ENCODE measurements at places on chromosomes 7 and 10. TPM values are rescaled to one million over a fixed set of nuclear protein-coding genes. Genes with fewer than 3 reads are reported as not detected.

Gene PIP
- total RNA-seq: not detected

DNA sequence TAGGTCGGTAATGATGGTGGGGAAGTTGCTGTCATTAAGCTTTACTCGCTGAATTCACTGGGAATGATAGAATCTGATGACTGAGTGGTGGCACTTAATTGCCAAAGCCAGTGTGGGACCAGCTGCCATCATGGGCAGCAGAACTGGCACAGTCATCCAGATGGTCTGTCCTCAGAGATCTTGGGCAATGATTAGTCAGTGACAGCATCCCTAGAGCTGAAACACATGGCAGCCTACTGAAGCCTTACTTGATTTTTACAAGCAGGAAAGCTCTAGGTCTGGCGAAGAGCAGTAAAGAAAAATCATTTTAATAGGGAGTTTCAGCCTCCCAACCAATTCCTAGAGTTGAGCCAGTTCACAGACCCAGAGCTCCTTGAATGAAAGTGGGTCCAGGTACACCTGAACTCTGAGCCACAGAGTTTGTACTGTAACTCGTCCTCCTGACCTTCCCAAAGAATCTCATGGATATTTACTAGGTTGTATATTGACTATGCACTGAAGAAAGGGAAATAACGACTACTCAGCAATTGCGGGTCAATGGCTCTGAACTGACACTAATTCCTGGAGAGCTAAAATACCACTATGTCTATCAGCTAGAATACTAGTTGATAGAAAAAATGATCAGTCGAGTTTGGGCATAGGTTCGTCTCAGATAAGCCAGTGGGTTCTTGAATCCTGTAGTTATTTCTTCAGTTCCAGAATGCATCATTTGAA is 4.4 kb upstream of the ASB13 start:
- H3K36me3 ChIP-seq: peaks cover 1% of the 10 kb centered on the region
- H3K27ac ChIP-seq: no peak overlapping the region
- H3K27me3 ChIP-seq: peaks cover 26% of the 10 kb centered on the region
- DNase-seq: no peak

- no peaks in the 10 kb centered on the region for H3K4me1 ChIP-seq
- no peak overlapping the region for H3K27ac ChIP-seq
- no peaks in the 10 kb centered on the region for H3K36me3 ChIP-seq
- DNase-seq: no peak
Measured at GRCh38 chr7:83143107-83143506, 19.6 kb downstream of the PCLO start.

DNA sequence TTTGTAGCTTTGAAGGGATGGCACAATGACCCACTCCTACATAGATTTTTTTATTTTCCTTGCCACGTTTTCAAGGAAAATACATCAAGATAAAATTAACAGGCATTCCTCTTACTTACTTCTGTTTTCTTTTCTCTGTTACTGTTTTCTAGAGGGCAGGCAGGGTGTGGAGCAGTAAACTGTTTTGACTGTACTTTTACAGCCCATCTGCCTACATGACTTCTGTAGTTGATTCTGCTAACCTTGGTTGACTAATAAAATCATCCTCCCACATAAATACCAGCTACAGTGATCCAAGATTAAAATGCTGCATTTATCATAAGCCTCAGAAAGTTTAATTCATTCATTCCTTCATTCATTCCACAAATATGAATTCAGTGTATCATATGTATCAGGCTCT is 158.5 kb downstream of the TRIL start:
- no peak overlapping the region for H3K27ac ChIP-seq
- H3K4me1 ChIP-seq: no peaks in the 10 kb centered on the region
- no peak for DNase-seq
- peaks cover 5% of the 10 kb centered on the region for H3K27me3 ChIP-seq

- H3K4me1 ChIP-seq: no peaks in the 10 kb centered on the region
- H3K27me3 ChIP-seq: peaks cover 11% of the 10 kb centered on the region
- no peak overlapping the region for H3K27ac ChIP-seq
- H3K4me3 ChIP-seq: no peak overlapping the region
- H3K36me3 ChIP-seq: no peaks in the 10 kb centered on the region
- no peak for DNase-seq
Measured at GRCh38 chr10:32070645-32071044, 14.4 kb upstream of the KIF5B start.

DNA sequence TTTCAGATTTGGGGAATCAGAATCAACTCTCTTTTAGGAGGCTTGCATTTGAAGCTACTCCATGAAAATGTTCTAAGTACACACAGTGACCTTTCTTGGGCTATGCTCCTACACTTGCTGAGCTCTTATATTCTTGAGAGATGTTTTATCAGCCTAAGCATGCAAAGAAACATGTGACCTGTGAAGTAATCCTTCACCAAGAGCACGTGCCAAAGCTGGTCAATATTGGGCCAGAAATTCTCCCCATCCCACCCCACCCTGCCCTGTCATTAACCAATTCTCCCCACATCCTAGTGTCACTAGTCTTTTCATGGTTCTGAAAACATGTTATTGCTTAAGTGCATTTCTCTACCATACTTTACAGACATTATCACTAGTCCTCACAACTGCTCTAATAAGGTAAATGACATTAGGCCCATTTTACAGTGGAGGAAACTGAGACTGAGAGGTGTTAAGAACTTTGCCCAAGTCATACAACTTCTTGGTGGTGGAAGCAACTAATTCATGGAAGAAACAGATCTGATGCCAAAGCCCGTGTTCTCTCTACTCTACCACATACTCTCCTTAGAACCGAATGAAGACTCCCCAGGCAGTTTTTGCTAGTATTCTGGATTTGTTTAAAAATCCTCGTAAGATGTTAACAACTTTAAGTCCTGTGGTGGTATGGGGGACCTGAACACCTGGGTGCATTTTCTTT is 200.6 kb downstream of the PTEN start:
- no peak for DNase-seq
- peak overlapping the region; percentile 50 for H3K27ac ChIP-seq
- H3K36me3 ChIP-seq: peaks cover 12% of the 10 kb centered on the region
- H3K4me1 ChIP-seq: peaks cover 51% of the 10 kb centered on the region
- H3K27me3 ChIP-seq: no peaks in the 10 kb centered on the region

DNA sequence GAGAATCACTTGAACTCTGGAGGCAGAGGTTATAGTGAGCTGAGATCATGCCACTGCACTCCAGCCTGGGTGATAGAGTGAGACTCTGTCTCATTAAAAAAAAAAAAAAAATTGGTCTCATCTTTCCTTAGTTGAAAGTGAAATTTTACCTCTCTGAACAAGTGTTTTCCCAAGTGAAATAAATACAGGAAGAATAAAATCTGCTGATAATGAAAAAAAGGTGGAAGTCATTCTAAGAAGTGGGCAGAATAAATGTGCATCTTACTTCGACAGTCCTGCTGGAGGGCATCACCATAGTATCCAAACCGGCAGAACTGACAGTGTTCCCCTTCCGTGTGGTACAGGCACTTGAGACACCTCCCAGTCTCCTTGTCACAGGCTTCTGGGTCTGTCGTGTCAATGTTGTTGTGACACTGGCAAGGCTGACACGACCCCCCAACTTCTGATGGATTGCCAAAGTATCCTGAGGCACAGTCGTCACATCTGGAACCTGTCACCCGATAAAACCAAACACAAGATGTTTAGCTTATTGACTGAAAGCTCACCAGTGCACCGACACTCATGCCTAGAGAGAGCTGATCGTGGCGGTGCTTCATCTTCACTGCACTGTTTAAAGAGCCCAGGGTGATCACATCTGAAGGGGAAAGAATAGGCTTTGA is 49.6 kb downstream of the LAMB1 start:
- H3K4me3 ChIP-seq: no peak overlapping the region
- H3K27ac ChIP-seq: no peak overlapping the region
- no peak for DNase-seq
- H3K4me1 ChIP-seq: no peaks in the 10 kb centered on the region
- H3K27me3 ChIP-seq: peaks cover 13% of the 10 kb centered on the region

Gene GIMAP5
- 112 TPM for total RNA-seq

DNA sequence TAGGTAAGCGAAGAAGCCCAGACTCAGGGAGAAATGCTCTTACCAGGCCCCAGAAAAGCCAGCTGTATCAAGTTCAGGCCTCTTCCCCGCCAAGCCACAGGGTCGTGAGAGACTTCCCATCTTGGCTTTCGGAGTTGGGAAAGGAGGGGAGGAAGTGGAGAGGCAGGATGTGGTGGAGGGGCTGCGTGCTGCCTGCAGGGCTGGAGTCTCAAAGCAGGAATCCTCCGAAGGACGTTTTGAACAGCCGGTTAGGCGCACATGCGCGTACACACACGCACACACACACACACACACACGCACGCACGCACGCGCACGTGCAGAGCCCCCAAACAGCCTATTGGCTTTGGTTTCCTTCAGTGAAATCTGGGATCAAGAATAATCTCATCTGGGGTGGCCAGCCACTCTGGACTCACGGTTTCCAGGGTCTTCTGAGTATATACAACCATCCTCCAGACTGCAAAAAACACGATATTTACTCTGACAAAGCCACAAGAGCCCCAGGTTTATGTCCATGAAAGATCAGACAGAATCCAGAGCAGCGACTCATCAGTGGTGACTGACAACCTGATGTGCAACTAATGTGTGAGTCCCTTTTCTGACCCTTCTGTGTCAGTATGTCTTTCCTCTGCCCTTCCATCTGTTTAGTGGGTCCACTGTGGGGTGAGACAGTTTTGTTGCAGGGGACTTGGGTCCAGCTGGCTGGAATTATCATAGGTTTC is 115.0 kb upstream of the ZNF438 start:
- peak overlapping the region; percentile 44 for H3K4me3 ChIP-seq
- no peaks in the 10 kb centered on the region for H3K27me3 ChIP-seq
- H3K27ac ChIP-seq: peak overlapping the region; percentile 73
- no peaks in the 10 kb centered on the region for H3K36me3 ChIP-seq
- peak; percentile 37 for DNase-seq

DNA sequence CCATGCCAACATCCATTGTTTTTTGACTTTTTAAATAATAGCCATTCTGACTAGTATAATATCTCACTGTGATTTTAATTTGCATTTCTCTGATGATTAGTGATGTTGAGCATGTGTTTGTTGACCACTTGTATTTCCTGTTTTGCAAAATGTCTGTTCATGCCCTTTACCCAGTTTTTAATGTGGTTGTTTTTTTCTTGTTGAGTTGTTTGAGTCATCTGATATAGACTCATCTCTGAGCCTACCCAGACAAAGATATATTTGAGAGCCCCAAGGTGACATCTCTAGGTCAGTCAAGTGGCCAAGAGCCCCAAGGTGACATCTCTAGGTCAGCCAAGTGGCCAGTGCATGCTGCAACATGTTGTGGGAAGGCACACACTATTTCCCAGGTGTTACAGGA is 224.7 kb downstream of the HECW1 start:
- H3K36me3 ChIP-seq: no peaks in the 10 kb centered on the region
- H3K4me1 ChIP-seq: no peaks in the 10 kb centered on the region
- peaks cover 8% of the 10 kb centered on the region for H3K27me3 ChIP-seq
- H3K27ac ChIP-seq: no peak overlapping the region
- H3K4me3 ChIP-seq: no peak overlapping the region

DNA sequence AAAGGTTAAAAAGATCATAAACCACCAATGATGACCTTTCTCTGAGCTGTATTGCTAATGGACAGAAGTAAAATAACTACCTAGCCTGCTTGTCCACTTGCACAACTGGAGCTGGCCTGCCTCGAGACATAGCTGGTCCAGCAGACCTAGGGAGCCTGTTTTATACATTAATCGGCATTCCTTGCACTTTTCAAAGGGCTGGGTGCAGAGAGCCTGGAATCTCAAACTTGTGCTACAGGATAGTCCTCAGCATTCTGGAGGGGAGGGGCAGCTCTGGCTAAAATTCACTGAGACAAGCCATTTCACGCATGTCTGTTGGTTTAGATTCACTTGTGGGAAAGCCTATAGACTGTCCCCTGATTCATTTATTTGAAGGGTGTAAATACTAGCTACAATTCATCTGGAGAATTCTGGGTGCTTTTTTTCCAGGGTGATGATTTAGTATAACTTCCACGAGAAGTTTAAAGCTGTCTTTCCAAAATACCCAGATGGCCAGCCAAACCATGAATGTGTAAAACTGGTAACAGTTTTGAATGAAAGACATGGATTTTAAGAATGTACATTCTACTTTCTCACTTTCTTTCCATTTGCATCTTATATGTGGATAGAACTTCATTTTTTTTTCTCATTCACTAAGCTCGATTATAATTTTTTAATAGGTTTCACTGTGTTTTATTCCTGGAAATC is 389.4 kb downstream of the KCNMA1 start:
- H3K4me3 ChIP-seq: no peak overlapping the region
- H3K27ac ChIP-seq: no peak overlapping the region
- no peaks in the 10 kb centered on the region for H3K36me3 ChIP-seq
- H3K4me1 ChIP-seq: peaks cover 3% of the 10 kb centered on the region
- no peaks in the 10 kb centered on the region for H3K27me3 ChIP-seq

GRCh38 chr10:31945392-31945791 is 16.8 kb upstream of the ARHGAP12 start:
- H3K4me1 ChIP-seq: peaks cover 14% of the 10 kb centered on the region
- H3K36me3 ChIP-seq: no peaks in the 10 kb centered on the region
- H3K27ac ChIP-seq: no peak overlapping the region
- H3K4me3 ChIP-seq: no peak overlapping the region
- no peaks in the 10 kb centered on the region for H3K27me3 ChIP-seq

DNA sequence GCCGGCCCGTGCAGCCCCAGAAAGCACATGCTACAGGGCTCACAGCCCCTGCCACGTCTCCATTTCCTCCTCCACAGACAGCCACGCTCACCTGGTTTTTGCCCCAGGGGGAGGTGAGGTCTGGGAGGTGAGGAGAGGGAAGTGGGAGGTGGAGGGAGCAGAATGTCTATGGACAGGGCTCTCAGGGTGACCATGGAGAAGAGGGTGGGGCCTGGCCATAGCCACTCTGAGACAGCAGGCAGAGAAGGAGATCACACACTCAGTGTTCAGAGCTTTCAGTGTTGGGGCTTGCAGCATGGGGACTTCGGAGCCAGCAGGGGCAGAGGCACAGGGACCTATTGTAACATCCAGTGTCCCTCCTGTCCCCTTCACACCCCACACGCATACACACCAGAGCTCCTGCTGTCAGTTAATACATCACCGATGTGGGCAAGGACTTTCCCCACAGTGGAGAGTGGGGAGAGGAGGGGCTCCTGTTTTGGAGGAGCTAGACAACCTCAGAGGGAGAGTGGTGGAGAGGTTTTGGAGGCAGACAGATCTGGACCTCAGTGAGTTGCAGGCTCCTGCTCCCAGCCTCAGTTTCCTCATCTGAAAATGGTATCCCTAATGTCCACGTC is 14.4 kb downstream of the WDFY4 start:
- H3K4me1 ChIP-seq: peaks cover 3% of the 10 kb centered on the region
- no peaks in the 10 kb centered on the region for H3K36me3 ChIP-seq
- peaks cover 2% of the 10 kb centered on the region for H3K27me3 ChIP-seq
- H3K27ac ChIP-seq: no peak overlapping the region
- H3K4me3 ChIP-seq: no peak overlapping the region

Gene SH2D4B
- 0.22 TPM for total RNA-seq

- H3K27me3 ChIP-seq: peaks cover 70% of the 10 kb centered on the region
- H3K4me3 ChIP-seq: no peak overlapping the region
- H3K4me1 ChIP-seq: peaks cover 5% of the 10 kb centered on the region
- no peak overlapping the region for H3K27ac ChIP-seq
- DNase-seq: no peak
Measured at GRCh38 chr10:49608166-49609005, 1.7 kb upstream of the SLC18A3 start.

Gene NPSR1
- not detected for total RNA-seq

Gene HIP1
- 8.7 TPM for total RNA-seq

GRCh38 chr10:75094465-75094864 is 17.0 kb upstream of the SAMD8 start:
- H3K36me3 ChIP-seq: no peaks in the 10 kb centered on the region
- H3K4me1 ChIP-seq: no peaks in the 10 kb centered on the region
- no peak for DNase-seq
- H3K27ac ChIP-seq: no peak overlapping the region
- H3K4me3 ChIP-seq: no peak overlapping the region

- H3K4me3 ChIP-seq: no peak overlapping the region
- peaks cover 7% of the 10 kb centered on the region for H3K27me3 ChIP-seq
- H3K36me3 ChIP-seq: no peaks in the 10 kb centered on the region
- H3K27ac ChIP-seq: no peak overlapping the region
- no peak for DNase-seq
Measured at GRCh38 chr10:108462005-108462404, 1297.5 kb upstream of the SORCS1 start.
